Stimulated activated CD4-positive, alpha-beta T cell treated with anti-CD3 and anti-CD28 coated beads, TNF-alpha, amount 100 ng/mL, for 4 hours (primary cell): ENCODE measurements at places on chromosomes 5 and 9.

- DNase-seq, result no peak
Observed at GRCh38 chr9:79551586-79551985, 20.2 kb upstream of the TLE4 start.

- DNase-seq, result no peak
Observed at GRCh38 chr5:103454770-103455169, 107.8 kb downstream of the NUDT12 start.

DNA sequence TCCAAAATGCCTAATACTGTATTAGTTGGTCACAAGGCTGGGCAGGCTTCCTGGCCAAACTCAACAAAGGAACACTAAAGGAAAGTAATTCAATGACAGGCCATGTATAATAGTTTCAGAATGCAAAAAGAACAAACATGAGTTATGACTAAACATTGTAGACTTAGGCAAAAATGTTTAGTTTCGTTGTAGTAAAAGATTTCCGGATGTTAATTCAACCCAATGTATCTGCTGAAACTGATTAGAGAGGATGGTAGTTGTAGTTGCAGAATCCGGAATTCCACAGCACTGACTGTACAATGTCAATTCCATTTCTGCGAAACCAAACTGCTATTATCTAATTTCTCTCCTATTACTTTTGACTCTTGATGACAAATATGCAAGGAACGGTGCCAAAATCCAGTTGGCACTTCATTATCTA, 117.9 kb upstream of the FST start:
- DNase-seq, result no peak

- DNase-seq, result peak; percentile 56
Observed at GRCh38 chr5:110726249-110727024, at the start of gene TMEM232. TMEM232 (minus strand) TSS chr5:110726671; CDS start chr5:110667352, 59,319 bp downstream.

DNA sequence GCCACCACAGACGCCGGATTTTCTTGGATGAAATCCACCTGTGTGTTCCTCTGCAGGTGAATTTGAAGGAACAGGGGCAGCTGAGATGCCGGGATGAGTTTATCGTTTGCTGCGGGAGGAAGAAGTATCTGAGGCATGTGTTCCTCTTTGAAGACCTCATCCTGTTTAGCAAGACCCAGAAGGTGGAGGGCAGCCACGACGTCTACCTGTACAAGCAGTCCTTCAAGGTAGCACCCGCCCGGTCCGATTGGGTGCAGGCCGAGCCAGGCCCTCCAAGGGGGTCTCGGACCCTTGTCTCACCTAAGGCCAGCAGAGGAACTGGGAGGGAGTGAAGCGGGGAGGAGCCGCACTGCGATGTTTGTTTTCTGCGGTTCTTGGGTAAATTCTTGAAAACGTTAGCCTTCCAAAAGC, 18.4 kb upstream of the LRRC14B start:
- DNase-seq, result no peak

GRCh38 chr5:98763001-98763630, 10.3 kb upstream of the RGMB start:
- no peak for DNase-seq

DNA sequence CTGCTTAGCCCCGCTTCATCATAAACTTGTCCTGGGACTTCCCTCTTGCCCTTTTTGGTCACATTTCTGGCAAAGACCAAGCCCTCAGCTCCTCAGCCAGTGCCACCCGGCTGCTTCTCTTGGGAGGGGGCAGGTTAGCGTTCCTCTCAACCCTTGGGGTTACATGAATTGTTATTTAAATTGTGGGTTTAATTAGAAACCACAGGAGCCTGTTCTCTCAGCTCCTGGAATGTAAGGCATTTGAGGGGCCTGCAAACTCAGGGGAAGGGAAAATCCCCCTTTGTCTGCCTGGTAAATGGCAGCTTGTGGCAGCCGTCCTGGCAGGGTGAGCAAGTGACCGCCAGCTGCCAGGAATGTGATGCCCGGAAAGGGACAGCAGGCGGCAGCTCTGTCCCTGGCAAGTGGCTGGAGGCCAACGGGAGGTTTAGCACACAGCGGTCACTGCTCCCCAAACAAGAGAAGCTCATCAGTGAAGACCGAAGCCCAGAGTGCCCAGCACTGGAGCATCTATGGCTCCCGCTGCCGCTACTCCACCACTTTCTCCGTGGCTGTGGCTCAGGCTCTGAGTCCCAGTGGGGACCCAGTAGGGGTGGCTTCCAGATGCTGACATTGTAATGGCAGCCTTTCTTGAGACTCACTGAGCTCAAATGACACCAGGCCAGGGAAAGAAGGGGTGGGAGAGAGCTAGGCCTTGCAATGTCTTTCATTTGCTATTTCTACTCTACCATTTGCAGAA, 51.7 kb downstream of the SHB start:
- no peak for DNase-seq

- no peak for DNase-seq
Observed at GRCh38 chr9:34982361-34982760, 7.2 kb upstream of the DNAJB5 start.

DNA sequence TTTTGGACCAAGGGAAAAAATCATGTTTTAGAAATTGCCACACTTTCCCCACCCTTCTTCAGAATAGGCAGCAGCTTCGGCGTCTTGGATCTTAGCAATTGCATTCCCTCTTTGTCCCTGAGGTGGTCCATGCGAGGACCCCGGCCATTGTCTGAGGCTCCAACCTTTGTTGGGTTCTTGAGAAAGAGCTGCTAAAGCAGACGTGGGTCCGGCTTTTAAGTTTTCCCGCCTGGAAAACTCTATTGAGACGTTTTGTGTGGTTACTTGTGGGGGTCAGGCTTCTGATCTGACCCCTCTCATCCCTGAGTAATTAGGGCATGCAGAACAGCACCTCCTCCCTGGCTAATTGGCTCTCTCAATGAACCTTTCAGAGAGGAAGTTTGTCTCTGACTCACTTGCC, 509.6 kb upstream of the TNC start:
- DNase-seq, result no peak

- DNase-seq, result no peak
Observed at GRCh38 chr5:40240111-40240510, 439.6 kb upstream of the PTGER4 start.

DNA sequence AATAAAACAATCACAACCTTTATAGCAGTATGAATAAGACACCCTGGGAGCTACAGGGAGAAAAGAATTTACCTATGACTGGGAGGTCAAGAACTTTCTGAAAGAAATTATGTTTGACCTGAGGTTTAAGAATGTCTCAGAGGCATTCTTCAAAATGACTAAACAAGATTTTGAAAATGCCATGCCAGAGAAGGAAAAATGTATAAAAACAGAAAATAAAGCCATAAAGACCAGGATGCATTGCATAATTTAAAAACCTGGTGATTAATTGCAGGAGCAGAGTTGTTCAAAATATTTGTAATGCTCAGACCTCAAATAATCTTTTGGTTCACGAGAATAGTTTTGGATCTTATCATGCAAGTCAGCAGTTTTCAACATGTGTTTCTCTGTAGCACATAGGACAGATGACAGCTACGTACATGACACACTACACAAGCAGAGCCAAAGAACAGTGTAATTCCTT, 954.7 kb upstream of the ARRDC3 start:
- DNase-seq, result no peak

DNA sequence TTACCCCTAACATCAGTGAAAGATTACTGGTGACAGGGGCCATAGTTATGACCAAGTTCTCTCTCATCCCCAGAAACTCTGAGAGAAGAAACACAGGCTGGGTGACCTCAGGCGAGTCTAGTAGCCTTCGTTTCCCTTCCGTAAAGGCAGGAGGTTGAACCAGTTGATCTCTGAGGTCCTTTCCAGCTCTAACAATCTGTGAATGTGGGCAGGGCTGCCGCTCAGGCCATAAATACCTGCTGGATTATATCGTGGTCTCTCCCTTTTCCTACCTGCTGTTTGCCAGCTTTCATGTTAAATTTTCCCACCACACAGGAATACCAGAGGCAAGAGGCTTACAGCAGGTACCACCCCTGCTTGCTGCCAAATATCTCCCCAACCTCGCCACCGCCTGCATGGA, 357.5 kb downstream of the SH3GL2 start:
- no peak for DNase-seq

- no peak for DNase-seq
Observed at GRCh38 chr5:149062371-149063016, 368 bp downstream of the SH3TC2 start.

DNA sequence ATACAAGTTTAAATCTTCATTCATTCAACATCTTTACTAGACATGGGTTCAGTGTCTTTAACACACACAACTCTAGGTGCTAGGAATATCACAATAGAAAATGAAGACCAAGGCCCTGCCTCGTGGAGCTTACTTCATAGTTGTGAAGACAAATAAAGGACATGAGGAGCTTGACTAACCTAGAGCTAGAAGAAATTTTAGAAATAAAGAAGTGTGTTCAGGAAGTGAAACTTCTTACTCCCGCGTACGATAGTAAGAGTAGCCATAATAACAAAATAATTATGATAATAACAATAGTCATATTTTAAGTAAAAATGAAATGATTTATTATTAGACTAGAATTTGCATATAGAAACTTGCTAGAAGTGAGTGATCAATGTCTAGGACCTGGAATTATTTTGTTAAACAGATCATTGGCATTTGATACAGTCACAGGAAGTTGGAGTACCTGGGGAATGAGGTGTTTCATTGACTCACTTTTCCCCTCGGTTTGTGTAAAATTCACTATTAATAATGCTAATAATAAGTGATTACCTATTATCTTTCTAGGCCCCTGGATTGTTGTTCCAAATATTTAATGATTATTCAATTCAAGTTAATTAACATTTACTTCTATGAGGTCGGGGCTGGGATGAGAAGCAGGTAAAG, 331.3 kb downstream of the NSG2 start:
- no peak for DNase-seq

- no peak for DNase-seq
Observed at GRCh38 chr9:21070171-21070571, 7.6 kb downstream of the IFNB1 start.

DNA sequence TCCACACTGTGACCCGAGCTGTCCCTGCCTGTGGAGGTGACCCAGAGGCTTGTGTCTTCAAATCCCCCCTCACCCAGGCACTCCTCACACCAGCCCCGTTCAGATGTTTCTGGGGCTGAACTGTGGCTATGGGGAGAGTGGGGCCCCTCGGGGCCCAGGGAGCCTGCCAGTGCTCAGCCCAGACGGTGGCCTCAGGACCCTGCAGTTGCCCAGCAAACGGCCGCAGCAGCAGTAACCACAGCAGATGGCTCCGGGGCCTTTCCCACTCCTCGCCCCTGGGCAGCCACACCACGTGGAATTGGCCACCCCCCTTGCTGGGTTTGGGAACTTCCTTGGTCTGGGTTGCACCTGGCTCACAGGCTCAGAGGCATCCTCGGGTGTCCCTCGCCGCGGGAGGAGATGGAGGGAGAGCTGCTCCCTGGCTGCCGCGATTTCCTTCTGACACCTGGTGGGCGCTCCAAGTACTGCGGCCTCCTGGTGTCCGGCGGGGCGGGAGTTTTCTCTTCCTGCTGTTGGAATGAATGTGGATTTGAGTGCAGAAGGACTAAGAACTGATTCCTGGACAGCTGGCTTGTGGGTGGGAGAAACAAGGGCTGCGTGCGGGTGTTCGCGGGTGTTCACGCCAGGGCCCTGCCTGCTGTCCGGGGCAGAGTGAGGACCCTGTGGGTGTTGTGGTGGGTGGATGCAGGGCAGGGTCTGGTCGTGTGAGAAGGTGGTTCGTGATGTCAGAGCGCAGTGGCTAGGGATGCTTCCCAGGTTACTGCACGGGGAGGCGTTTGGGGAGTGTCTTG, 97.5 kb downstream of the COL5A1 start:
- no peak for DNase-seq

DNA sequence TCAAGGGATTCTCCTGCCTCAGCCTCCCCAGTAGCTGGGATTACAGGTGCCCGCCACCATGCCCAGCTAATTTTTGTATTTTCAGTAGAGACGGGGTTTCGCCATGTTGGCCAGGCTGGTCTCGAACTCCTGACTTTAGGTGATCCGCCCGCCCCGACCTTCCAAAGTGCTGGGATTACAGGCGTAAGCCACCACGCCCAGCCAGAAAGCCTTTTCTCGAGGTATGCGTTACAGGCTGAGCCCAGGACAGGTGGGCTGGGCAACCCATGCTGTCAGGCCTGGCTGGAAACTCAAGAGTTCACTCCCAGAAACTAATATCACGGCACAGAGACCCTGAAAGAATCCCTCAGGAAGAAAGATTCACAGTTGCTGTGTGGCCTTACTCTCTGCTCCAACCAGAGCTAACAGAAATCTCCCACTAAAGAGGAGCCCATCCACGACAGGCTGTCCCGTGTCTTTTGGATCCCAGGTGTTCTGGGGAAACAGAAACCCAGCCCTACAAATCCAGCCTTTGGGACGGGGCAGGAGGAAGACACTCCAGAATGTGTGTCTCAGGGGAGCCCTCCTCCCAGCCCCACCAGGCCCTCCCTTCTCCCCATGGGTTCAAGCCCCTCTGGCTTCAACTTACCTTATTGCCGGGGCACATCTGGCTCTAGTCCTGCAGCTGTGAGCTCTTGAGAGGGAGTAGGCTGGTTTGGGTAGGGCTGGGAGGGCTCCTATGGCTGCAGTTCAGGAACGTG, 400 bp downstream of the TIFAB start:
- no peak for DNase-seq

GRCh38 chr9:16105168-16106020, 552.6 kb downstream of the CCDC171 start:
- DNase-seq, result no peak

DNA sequence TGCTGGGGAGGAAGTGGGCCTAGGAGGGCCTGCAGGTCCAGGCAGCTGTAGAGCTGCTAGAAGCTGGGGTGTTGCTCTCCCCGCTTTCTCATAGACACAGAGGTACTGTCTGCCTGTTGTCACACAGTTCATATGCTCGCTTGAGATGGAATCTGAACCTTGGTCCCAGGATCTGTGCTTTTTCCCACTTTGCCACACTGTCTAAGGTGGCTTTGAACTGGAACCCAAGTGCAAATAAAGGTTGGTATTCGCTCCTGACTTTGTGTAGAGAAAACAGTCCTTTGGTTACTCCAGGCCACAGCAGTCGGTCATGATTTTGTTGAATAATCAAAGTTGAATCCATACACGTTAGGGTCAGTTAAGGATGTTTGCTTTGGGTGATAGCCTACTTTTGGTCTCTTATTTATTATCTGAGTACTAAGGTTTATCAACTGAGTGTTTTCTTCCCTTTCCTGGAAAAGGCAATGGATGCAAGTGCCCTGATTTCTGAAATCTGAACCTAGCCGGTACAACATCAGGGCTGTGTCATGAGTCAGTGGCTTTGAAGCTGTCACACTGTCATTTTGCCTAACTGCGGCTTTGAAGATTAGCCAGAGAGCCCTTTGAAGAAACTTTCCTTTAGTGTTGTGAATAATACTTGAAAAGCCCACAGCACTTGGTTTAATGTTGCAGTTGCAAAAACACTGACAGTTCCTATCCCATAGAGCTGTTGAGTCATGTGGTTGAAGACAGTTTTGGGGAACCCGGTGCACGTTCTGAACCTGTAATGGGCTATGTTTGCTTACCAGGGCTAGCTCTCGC, 41.3 kb downstream of the HABP4 start:
- no peak for DNase-seq

- DNase-seq, result no peak
Observed at GRCh38 chr5:129027260-129027659, 62.0 kb downstream of the SLC27A6 start.

GRCh38 chr5:55636683-55637082, 75.4 kb downstream of the SLC38A9 start:
- no peak for DNase-seq
